ENCODE measurements at places on chromosomes 3 and 15. TPM values are rescaled to one million over a fixed set of nuclear protein-coding genes. Genes with fewer than 3 reads are reported as not detected.
A peak's percentile ranks its signal among the peaks of the same experiment; 100 is the strongest.

DNA sequence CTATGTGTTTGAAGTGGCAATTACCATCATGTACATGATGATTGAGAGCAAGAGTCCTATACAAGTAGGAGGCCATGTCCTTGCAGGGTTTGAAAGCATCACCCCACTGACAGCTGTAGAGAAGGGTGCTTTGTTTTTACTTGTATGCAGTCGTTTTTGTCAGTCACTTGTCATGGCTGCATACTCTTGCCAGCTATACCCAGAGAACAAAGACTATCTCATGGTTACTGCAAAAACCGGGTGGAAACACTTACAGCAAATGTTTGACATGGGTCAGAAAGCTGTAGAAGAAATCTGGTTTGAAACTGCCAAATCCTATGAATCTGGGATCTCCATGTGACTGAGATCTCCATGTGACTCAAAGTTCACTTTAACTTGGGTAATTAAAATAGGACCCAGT lies 6.9 kb upstream of the PSMA4 start:
- no peak for DNase-seq

DNA sequence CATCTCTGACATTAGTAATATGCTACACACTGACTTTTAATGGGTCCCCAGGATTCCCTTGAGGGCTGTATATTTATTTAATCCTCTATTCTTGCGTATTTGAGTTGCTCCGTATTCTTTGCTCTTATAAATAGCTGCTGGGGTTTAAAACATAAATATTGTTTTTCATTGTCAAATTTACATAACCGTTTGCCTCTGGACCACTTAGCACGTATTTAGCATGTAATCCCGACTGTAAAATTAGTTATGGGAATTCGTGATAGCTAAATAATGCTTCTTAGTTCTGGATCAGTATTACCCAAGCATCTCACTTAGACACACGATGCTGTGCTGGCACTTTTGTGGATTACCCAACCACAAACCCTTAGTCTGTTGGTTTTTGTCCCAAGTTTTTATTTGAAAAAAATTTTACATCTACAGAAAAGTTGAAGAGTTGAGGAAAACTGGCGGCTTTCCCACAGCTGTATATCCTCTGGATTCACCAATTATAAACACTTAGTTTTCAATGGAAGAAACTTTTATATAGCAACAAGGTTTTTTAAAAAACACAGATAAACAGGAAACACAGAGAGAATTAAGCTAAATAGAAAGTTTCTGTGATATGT lies 296.8 kb upstream of the TPM1 start:
- no peak for DNase-seq

DNA sequence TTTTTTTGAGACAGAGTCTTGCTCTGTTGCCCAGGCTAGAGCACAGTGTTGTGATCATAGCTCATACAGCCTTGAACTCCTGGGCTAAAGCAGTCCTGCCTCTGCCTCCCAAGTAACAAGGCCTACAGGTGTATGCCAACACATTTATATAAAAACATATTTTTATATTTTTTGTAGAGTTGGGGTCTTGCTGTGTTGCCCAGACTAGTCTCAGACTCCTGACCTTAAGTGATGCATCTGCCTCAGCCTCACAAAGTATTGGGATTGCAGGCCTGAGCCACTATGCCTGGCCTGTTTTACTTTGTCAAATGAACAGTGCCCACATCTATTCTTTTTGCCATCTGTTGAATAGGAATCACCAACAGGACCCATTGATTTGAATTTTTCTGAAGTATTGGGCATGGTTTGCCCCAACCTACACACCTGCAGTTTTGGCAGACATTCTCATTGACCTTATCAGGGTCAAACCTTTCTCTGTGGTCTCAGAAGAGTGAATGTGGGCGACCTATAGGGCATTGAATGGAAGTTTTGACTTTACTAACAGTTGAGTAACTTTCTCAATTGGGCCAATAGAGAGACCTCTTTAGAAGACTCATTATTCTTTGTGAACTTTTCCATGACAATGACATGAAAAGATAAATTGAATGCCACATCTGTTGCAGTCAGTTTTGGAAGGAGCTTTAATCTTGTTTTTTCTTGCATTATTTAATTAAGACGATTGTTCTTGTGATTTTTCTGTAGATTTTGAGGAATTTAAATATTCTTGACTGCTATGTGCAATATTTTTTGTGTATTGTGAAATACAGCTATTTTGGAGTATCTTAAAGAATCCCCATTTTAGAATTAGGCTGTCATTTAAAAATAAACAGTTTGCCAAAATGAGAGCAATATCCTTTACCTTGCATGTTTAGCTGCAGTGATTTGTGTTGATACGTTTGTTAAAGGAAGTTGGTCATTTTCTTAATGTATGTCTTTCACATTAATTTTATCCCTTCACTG lies 2.7 kb downstream of the IREB2 start:
- DNase-seq, result no peak

DNA sequence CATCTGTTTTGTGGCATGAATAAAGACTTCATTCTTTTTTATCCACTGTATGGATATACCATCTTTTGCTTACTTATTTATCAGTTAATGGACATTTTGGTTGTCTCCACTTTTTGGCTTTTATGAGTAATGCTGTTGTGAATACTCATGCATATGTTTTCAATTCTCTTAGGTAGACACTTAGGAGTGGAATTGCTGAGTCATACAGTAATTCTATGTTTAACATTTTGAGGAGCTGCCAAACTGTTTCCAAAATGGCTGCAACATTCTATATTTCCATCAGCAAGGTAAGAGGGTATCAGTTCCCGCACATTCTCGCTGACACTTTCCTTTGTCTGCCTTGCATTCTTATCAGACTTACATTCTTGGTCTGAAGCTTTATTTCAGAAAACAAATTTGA lies 191.1 kb downstream of the WNT5A start:
- DNase-seq, result no peak

DNA sequence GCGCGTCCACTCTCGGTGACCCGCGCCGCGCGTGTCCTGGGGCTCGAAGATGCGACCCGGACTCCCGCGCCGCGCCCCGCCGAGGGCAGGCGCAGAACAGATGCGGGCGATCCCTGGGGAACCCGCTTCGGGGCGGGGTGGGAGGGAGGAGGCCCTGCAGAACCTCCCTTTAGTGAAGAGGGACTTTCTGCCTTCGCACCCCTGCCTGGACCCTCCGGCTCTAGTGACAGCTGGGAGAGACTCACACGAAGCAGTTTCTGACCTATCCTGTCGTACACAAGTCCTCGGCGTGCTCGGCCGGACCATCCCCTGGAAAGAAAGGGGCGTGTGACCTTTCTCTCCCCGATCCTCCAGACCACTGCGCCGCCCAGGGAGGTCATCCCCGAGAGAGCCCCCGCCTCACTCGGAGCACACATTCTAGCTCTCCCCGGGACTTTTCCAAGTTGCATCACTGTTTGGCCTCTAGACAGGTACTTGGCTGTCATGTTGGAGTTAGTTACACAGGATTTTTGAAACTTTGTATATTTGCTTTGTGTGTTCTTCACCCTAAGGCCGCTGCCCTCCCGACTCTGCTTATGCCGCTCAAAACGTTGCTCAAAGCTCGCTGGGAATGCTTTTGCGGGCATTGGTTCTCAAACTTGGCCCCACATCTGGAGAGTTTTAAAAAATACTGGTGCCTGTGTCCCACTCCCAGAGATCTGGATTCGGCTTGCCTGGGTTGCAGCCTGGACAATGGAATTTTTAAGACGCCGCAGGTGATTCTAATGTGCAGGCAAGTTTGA lies 582 bp downstream of the CGNL1 start:
- DNase-seq, result peak; percentile 9

Gene LMAN1L
- total RNA-seq, result 23.1 TPM

Gene ADAMTS7
- 19.2 TPM for total RNA-seq

Measured in heart right ventricle (tissue), 16 donors.